ENCODE measurements at places on chromosomes 7 and 10. TPM values are rescaled to one million over a fixed set of nuclear protein-coding genes. Genes with fewer than 3 reads are reported as not detected.

MMD2 gene
- total RNA-seq: not detected

CASTOR2 gene
- 18.9 TPM for total RNA-seq

TEX36 gene
- total RNA-seq: not detected

PLXDC2 gene
- 16.2 TPM for total RNA-seq

ADIRF gene
- 0.57 TPM for total RNA-seq

PSPH gene
- 72.7 TPM for total RNA-seq

MALRD1 gene
- not detected for total RNA-seq

LRRC4 gene
- 1.3 TPM for total RNA-seq

ARMC10 gene
- 42.5 TPM for total RNA-seq

PRPS1L1 gene
- total RNA-seq: not detected

ASB4 gene
- not detected for total RNA-seq

SHOC2 gene
- total RNA-seq: 32.4 TPM

ABCB1 gene
- total RNA-seq: not detected

CTAGE8 gene
- not detected for total RNA-seq

PLXNA4 gene
- 0.05 TPM for total RNA-seq

CDC14C gene
- not detected for total RNA-seq

PDE1C gene
- 0.10 TPM for total RNA-seq

OR2A5 gene
- total RNA-seq: not detected

SFRP4 gene
- total RNA-seq: 5.9 TPM

CPN1 gene
- total RNA-seq: not detected

MLXIPL gene
- total RNA-seq: 10.6 TPM

FOXI2 gene
- not detected for total RNA-seq

LRRC18 gene
- total RNA-seq: not detected

NUTM2E gene
- total RNA-seq: 0.21 TPM

TTYH3 gene
- 29.1 TPM for total RNA-seq

All from myocyte (in vitro differentiated cells).